ENCODE measurements at places on chromosomes 6 and 20.

GRCh38 chr6:9365378-9365777, 930.0 kb upstream of the SLC35B3 start:
- DNase-seq = no peak

GRCh38 chr6:142014515-142014914, 118.2 kb upstream of the GJE1 start:
- DNase-seq = peak; percentile 76

DNA sequence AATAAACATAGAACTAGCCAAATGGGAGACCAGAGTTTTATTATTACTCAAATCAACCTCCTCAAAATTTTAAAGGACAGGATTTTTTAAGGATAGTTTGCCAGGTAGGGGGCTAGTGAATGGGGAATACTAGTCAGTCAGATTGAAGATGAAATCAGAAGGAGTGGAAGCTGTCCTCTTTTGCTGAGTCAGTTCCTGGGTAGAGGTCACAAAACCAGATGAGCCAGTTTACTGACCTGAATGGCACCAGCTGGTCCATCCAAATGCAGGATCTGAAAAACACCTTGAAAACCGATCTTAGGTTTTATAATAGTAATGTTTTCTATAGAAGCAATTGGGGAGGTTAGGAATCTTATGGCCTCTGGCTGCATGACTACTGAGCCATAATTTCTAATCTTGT, 558.2 kb downstream of the PKHD1 start:
- no peak for DNase-seq

GRCh38 chr20:8608470-8608869, 460.4 kb upstream of the PLCB4 start:
- no peak for DNase-seq

DNA sequence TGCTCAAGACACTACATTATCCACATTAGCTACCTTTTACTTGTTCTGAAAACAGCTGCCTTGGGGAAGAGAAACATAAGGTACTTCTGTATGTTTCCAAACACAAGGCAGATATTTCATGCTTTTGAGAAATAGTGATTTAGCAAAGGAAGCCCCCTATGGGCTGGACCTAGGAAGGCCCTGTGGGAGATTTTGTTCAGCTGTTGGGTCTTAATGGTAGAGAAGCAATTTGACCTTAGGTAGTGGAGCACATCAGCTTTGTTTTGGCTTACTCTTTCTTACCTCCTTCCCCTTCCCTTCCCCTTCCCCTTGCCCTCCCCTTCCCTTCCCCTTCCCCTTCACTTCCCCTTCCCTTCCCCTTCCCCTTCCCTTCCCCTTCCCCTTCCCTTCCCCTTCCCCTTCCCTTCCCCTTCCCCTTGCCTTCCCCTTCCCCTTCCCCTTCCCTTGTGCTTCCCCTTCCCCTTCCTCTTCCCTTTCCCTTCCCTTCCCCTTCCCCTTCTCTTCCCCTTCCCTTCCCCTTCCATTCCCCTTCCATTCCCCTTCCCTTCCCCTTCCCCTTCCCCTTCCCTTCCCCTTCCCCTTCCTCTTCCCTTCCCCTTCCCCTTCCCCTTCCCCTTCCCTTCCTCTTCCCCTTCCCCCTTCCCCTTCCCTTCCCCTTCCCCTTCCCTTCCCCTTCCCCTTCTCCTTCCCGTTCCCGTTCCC, 84.6 kb downstream of the ANKS1A start:
- DNase-seq = no peak

DNA sequence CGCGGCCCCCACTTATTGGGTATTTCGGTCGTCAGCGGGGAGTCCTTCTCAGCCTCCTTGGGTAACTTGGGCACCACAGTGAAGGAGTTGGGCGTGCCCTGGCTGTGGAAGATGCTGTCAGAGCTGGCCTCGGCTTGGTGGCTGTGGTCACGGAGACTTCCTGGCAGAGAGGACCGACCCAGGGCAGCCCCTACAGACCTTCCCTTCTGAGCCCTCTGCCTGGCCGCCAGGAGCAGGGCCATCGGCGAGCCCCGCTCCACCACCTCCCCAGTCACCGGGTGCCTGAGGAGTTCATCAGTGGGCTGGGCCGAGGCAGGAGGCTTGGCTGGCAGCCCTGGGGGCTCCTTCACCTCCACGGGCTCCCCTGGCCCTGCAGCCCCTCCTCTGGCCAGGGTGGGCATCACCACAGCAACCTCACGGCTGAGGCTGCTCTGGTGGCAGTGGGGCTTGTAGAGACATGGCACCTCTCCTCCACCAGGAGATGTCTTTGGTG, 37.2 kb downstream of the C6orf132 start:
- DNase-seq = no peak

DNA sequence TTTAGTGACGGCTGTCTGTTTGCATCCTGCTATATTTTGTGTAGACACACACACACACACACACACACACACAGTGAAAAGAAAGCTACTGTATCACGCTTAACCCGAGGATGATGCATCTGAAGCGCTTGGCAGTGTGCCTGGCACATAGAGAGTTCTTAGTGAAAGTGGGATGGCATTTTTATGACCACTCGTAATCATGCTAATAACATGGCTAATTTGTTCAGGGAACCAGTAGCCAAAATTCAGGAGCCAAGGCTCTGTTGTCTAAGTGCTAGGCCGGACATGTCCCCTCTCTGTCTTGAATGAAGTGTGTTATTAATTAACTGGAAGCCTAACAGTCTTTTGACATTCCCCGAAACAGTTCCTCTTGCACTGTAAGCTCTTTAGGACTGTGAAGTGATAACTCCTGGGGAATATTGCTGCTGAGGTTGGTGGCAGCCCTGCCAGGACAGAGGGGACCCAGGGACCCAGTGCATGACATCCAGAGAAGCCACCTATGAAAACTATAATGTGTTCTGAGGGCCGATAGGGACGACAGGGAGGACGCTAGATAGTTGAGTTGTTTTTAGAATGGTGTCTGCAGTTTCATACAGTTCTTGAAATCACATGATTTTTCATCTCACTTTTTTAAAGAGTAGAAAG, 45.0 kb upstream of the IRF4 start:
- DNase-seq = no peak

GRCh38 chr6:53045891-53046673, 19.1 kb upstream of the FBXO9 start:
- DNase-seq = no peak

DNA sequence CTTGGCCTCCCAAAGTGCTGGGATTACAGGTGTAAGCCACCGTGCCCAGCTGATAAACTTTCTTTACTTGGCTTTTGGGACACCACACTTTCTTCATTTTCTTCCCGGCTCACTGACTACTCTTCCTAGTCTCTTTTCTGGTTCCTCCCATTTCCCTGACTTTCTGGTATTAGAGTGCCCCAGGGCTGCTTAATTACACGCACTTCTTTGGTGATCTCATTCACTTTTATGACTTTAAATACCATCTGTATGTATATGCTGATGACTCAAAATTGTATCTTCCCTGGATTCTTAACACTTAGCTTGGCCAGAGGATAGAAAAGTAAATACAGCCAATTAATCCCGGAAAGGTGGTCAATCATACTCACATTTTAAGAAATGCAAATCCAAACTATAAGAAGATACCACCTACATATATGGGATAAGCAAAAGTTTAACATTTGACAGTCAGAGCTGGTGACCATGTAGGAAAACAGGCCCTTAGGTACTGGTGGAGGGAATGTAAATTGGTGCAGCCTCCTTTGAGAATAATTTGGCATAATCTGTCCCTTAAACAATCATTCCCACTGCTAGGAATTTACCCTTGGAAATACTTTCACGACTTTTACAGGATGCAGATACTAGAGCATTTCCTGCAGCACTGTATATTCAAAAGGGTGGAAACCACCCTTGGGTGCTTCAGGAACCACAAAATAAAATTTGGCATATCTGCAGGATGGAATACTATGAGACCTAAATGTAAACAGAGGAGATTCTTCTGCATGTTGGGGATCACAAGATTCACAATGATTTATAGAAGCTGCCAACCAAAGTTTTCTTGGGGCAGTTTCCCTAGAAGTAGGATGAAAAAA, 9.4 kb upstream of the NANP start:
- no peak for DNase-seq

DNA sequence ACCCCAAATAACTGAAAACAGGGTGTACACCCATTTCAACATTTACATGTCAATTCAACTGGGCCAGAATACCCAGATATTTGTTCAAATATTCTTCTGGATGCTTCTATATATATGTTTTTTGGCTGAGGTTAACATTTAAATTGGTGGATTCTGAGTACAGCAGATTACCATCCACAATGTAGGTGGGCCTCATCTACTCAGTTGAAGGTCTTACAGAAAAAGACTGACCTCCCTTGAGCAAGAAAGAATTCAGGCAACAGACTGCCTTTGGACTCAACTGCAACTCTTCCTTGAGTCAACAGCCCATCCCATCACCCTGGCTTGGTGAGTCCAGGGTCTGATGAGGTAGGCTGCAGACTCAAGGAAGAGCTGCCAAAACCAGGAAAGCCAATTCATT, 84.1 kb downstream of the ATG5 start:
- DNase-seq = no peak

DNA sequence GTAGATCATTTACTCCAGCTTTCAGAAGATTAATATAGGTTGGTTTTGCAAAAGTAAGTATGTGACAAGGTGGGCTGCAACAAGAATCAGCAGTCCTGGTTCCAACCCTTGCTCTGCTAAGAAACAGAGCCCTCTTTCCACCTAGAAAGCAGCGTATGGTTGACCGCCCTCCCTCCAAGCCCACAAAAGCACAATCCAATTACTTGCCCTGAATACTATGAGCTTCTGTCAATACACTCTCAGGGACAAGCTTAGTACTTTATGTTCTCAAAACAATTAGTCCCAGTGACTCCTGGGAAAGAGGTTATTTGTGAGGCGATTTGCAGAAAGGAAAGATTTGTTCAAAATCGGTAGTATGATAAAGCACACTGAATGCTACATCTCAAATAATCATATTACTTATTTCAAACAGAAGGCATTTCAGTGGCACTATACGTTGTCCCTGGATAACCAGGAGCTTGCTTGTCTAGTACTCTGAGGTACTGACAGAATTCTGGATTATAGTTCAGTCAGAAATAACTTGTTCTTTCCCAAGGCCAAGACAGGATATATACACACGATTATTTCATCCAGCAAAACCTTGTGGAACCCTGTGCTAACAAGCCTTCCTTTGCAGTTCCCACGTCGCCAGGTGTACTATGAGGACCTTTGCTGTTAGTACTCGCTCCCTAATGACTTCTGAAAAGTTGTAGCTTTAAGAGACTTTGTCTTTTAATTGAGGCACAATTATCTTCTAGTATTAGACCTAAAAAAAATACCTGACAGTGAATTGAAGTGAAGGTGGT, 96.9 kb upstream of the ADTRP start:
- no peak for DNase-seq

DNA sequence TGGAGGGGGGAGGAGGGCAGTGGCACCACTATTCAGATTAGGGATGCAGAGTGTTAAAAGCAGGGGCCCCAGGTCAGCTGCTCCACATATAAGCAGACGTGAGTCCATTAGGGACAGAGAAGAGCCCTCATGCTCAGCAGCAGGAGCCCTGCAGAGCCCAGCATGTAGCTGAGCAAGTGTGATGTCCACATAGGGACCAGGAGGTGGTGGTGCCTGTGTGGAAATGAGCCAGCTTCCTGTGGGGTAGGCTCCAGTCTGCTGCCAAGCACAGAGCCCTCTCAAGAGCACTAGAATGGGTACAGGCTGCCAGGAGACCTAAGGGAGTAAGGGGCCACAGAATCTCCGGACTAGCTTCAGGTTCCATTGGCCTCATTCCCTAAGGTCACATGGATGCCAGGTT, 57.9 kb upstream of the MLN start:
- DNase-seq = no peak

DNA sequence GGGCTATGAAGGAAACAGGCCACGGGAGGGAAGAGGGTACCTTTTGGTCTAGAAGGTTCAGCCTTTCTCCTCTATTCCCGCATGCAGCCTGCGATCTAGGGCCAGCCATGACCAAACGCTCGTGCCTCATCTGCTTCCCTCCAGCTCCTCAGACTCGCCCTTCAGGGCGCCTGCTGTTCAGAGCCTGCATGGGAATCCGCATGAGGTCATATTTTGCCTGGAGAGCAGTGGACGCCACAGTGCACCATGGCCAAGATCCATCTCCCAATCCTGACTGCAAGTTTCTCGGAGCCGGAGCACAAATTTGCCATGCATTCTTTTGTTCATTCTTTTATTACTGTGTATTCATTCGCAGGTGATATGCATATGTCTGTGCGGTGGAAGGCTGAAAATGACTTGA, 608.1 kb downstream of the QKI start:
- no peak for DNase-seq

DNA sequence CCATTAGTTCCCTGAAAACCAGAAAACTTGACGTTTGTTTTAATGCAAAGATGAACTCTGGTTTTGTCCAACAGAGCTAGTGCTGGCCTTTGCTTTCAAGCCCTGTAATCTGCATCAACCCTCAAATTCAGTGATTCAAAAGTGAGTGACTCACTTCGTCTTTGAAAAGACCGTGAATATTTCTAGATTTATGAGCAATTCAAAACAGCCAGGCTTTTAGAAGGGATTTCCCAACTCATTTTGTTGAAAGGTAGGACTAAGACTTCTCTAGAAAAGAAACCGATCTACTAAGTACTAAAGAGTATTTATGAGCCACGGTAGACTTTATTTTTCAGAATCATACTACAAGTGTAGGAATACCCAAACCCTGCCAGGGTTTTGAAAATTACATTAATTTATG, 121.5 kb downstream of the UST start:
- peak; percentile 74 for DNase-seq

DNA sequence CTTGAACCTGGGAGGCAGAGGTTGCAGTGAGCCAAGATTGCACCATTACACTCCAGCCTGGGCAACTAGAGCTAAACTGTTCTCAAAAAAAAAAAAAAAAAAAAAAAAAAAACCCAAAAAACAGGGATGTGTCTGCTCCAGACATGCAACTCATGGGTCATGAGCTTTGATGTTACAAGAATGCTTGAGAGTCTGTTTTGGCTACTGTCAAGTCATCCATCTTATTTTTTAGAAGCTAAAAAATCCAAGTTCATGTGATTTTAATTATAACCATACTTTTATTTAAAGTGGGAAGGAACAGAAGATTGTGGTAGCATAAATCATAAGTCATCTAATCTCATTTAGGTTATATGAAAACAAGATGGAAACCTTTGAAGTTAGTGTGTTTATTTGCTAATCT, 120.6 kb downstream of the PDE7B start:
- DNase-seq = no peak

DNA sequence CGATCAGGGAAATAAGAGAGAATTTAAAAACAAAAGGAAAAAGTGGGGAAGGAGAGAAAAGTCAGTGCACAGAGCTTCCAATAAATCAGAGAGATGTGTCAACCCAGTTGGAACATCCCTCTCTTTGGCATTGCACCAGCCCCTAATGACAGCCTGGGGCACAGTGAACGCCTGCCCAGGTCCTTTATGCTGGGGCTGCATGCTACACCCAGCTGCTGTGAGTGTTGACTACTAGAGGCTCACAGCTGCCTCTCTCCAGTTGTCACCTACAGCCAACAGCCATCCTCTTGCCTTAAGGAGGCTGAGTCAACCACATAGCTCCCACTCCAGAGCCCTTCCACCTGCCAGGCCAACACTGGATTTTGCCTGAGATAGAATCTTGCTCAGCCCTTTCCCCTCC, 19.0 kb downstream of the OR2H2 start:
- no peak for DNase-seq

- DNase-seq = no peak
Observed at GRCh38 chr6:43962458-43962857, 164.8 kb downstream of the MRPL14 start.

GRCh38 chr6:71126506-71126905, 162.1 kb upstream of the OGFRL1 start:
- DNase-seq = no peak

All from adipocyte (in vitro differentiated cells).